ENCODE measurements at places on chromosomes 1 and 21. TPM values are rescaled to one million over a fixed set of nuclear protein-coding genes. Genes with fewer than 3 reads are reported as not detected.

The ANGPTL7 gene
- total RNA-seq: not detected

The SLC35D1 gene
- total RNA-seq: 6.5 TPM

The CFHR3 gene
- total RNA-seq: 0.20 TPM

The KCNA3 gene
- not detected for total RNA-seq

The ADGRL4 gene
- total RNA-seq: 63.2 TPM

The CD247 gene
- total RNA-seq: 0.18 TPM

The DISP1 gene
- total RNA-seq: 0.84 TPM

Data from HT1080 (cell line).